Neural crest cell (in vitro differentiated cells): ENCODE measurements at places on chromosomes 4 and X.

GRCh38 chr4:183073838-183074145 lies 25.3 kb upstream of the WWC2 start:
- DNase-seq, result no peak

DNA sequence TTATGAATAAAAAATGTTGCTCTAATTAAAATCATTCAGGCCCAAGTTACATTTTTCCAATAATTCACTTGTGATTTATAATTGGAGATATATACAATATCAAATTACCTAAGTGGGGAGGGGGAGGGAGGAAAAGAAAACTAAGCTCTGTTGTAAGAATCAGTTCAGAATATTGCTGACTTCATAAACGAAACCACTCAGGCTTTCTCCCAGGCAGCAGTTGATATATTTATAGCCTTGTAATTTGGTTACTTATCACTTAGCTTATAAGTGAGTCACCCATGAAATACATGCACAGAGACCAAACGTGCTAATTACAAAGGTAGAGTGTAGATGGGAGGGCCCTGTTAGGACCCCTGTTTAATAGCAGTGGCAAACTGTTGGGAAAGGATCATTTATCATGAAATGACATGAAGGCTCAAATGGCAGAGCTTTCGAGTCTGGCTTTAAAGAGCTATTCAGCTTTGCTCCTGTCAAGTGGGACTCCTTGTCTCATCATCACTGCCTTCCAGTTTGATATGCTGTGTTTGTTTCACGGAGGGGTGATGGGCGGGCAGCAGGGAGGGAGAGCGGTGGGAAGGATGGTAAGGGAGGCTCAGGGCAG lies 105.6 kb upstream of the PGRMC2 start:
- DNase-seq, result no peak

DNA sequence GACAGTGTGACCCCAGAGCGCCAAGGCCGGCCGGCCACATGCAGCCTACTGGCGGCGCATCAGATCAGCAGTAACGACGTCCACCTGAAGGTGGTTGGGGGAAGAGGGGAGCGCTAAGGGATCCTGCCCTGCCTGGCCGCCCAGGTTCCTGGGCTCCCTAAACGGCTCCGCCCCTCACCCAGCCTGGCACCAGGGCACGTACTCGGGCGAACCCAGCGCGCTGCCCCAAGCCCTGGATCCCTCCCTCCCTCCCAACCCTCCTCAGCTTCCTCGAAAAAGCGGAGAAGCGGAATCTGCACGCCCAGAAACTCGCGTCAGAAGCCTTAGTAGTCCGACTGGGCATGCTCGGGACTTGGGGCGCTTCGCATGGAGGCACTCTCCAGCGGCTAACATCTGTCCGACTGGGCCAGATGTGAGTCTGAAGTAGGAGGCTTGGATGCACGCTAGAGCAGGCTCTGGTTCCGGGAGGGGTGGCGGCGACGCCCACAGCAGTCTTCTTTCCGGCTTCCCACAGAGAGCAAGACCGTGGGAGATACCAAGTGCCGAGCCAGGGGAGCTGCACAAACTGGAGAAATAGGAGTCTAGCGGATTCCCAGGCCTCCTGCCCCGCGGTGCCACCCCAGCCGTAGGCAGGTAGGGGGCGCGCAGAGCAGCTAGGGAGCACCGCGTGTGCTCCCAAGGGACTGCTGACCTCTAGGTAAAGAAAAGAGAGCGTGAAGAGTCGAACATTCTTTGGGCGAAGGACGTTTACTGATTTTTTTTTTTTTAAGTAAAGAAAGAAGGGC lies 114.3 kb upstream of the TEX13C start:
- DNase-seq, result peak; percentile 64

GRCh38 chr4:140710908-140711622 lies 45.1 kb downstream of the TBC1D9 start:
- no peak for DNase-seq

GRCh38 chr4:7197910-7198309 lies 5.6 kb downstream of the SORCS2 start:
- no peak for DNase-seq

GRCh38 chrX:130771230-130771629 lies 131.8 kb downstream of the ENOX2 start:
- DNase-seq, result no peak

GRCh38 chrX:447052-447451 lies 60.3 kb upstream of the PPP2R3B start:
- no peak for DNase-seq

DNA sequence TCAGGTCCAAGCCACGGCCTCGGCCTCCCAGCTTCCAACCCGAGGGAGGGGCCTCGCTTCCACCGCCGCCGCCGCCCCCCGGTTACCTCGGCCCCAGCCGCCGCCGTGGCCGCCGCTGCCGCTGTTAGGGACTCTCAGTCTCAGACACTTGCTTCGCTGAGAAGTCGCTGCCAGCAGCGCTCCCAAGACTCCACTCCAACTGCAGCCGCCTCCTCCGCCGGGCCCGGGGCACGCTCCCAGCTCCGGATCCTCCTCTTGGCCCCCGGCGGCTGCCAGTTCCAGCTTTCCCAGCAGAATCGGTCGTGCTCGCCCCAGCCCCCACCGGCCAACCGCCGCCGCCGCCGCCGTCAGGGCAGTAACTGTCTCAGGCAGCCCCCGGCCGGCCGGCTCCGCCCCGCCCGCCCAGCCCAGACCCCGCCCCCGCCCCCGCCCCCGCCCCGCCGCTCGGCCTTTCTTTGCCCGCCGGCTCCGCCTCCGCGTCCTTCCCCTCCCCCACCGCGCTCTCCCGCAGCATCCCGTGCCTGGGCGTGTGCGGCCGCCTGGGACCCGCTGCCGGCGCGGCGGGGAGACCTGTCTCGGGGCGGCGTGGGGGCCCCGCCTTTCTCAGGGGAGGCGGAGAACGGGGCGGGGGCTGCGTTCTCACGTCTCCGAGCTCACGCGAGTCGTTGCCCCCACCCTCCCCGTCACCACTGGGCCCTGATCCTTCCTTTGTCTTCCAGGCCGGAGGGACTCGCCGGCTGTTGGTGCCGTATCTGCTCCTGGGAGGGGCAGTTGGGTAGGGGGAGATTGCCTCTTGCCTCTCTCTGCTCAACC lies at the start of gene ANKRD50:
ANKRD50 (minus strand) TSS at position 361 of the 813 bp plus-strand sequence. CDS start 2,221 bp downstream, outside the sequence.
- DNase-seq, result peak; percentile 85

DNA sequence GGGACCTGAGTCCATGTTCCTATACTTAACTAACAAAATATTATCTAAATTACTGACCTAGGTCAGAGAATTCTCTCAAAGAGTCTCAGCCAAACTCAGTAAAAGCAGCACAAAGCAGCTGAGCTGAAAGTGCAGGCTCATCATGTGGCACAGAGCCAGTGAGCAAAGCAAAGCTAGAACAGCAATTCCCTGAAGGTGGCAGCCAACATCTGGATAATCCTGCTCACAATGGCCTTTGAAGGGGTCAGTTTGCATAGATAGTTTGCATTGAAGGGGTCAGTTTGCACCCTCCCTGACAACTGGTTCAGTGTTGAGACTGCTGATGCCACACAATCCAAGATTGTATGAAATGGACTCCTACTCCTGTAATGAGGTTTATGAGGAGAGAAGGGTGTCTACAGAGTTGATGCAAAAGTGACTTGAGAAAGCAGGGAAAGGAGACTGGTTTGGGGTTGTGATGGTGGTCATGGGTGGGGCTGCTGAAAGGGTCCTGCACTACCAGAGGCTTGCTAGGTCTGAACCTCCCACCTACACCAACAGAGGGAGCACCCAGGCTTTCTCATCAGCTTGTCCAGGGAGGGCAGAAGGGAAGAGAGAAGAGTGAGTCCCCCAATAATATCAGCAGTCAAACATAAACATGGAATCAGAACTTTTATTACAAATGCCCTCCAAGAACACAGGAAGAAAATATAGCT lies 39.7 kb downstream of the TRIM61 start:
- DNase-seq, result no peak

DNA sequence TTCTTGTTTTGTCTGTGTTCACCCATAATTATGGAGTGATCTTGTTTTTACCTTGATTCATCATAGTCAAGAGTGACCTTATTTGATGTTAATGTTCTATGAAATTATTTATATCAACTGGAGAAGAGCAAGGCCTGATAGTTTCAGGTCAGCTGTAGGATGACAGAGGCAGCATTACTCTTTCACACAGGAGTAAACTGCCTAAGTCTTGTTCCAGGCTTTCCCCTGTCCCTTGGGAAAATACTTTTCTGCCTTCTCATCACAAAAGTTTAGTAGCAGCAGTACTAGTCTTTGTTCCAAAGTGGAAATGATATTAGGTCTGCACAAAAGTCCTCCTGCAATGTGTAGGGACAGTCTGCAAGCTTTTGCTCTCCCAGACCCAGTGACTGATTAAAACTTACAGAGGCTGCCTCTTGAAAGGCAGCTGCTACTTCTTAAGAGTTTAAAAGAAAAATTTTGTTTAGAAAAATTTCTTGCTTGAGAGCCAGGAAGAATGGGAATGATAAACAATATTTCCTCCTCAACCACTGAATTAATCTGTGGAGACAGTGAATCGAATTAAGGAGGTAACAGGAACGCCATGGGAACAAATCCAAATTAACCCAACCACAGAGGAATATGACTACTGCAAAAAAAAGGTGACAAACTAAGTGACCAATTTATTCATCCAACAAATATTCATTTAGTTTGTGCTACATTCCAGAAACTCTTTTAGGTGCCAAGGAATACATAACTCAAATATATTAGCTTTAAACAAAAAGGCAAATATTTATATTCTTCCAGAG lies 991.4 kb upstream of the PABPC4L start:
- DNase-seq, result no peak

GRCh38 chr4:74674750-74675149 lies 119.6 kb downstream of the BTC start:
- DNase-seq, result no peak

GRCh38 chr4:65467068-65467680 lies 203.1 kb downstream of the EPHA5 start:
- no peak for DNase-seq

DNA sequence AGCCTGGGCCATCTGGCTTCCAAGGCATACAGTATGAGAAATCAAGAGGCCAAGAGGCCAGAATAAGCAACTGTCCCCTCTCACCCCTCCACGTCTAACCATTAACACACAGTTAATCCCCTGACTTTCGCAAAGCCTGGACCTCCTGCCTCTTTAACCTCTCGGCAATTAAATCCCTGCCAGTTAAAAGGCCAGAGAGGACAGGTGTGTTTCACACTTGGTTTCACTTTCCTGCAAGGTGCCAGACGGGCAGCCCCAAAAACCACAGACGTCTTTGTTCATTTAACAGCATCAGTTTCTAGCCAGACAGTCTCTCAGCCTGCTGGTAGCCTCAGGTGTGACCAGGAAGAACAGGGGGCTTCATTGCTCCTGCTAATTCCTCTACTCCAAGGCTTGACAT lies 91.1 kb upstream of the KIT start:
- no peak for DNase-seq

DNA sequence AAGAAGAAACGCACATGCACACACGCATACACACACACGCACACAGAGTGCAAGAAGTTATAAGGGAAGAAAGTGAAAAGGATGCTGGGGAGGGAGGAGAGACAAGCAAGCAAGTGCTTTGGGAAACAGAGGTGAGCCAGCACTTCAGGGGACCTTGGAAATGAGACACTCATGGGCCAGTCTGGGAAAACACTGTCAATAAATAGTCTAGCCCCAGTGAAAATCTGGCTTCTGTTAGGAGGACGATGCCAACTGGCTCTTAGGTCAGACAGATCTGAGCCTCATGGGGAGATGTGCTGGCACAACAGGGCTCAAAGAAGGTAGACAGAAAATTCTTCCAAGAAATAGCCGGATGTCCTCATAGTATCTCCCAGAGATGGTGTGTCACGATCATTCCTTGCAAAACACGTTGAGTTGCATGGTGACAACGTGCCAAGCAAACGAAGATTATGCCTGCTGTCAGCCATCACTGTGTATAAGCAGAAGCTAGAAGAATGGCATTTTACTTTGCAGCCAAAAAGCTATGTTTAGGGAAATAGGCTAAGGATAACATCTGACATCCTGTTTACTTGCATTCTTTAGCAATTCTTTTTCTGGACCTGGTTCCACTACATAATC lies 557 bp upstream of the ARHGEF6 start:
- no peak for DNase-seq

GRCh38 chr4:17502756-17503155 lies 9.1 kb downstream of the QDPR start:
- DNase-seq, result no peak

GRCh38 chr4:111475001-111475400 lies 670.3 kb upstream of the FAM241A start:
- DNase-seq, result peak; percentile 20

DNA sequence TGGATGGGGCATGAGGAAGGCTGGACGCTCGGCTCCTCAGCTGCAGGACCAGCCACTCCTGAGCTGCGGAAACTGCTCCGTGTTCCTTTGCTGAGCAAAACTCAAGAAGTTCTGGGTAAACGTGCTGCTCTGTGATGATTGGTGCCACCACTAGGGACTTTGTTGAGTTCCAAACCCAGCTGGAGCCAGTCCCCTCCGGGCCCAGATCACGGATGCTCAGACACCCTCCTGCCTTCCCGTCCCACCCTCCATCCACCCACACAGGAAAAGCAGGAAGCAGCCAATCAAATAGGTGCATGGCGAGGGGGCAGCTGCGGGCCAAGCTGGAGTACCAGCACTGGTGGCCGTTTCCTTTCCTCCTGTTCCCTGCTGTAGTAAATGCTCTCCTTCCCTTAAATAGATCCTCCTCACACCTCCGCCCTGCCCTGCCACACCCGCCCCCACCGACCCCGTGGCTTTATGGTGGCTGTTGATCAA lies 68.0 kb downstream of the ADRA2C start:
- no peak for DNase-seq
